CD4-positive, CD25-positive, alpha-beta regulatory T cell (primary cell): ENCODE measurements at places on chromosomes 13 and 19.

DNA sequence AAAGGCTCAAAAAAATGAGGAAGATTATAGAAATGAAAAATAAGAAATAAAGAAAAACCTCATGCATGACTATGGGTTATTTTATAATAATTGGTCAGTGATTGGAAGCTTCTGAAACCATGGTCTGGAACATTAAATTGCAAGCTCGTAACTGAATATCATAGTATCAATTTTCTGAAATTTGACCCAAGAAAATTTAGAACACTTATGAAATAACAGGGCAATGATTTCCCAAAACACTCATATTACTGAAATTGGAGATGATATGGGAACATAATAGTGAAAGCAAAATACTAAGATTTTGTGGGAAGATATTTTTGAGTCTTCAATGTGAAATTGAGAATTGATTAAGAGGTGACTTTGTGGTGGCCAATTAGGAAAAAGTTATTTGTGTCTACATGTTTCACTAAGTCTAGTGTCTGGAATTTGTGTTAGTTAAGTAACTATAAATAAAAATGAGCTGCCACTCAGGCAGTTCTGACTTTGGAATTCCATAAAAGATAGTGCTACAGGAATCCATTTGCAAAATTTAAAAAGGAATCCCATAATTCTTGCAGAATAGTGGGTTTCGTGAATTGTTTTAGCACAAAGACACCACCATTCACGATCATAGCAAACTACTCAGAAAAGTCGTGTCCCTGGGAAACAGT lies 603.0 kb downstream of the LMO7 start:
- no peaks in the 10 kb centered on the region for H3K27me3 ChIP-seq
- no peaks in the 10 kb centered on the region for H3K4me1 ChIP-seq
- H3K36me3 ChIP-seq: no peaks in the 10 kb centered on the region
- no peak overlapping the region for H3K27ac ChIP-seq
- no peak overlapping the region for H3K4me3 ChIP-seq

- no peak overlapping the region for H3K4me3 ChIP-seq
- no peaks in the 10 kb centered on the region for H3K4me1 ChIP-seq
- no peaks in the 10 kb centered on the region for H3K36me3 ChIP-seq
- H3K27ac ChIP-seq: no peak overlapping the region
- no peaks in the 10 kb centered on the region for H3K27me3 ChIP-seq
Measured at GRCh38 chr19:54967611-54968010, 1.4 kb downstream of the NLRP2 start.

- H3K27me3 ChIP-seq: no peaks in the 10 kb centered on the region
- H3K36me3 ChIP-seq: peaks cover 3% of the 10 kb centered on the region
- DNase-seq: no peak
- no peak overlapping the region for H3K27ac ChIP-seq
- no peak overlapping the region for H3K4me3 ChIP-seq
Measured at GRCh38 chr19:17236811-17237543, 8.7 kb downstream of the NR2F6 start.

- DNase-seq: no peak
- no peaks in the 10 kb centered on the region for H3K36me3 ChIP-seq
- no peak overlapping the region for H3K4me3 ChIP-seq
- H3K27ac ChIP-seq: no peak overlapping the region
- no peaks in the 10 kb centered on the region for H3K4me1 ChIP-seq
- H3K27me3 ChIP-seq: no peaks in the 10 kb centered on the region
Measured at GRCh38 chr19:54282686-54283470, 2.0 kb upstream of the LILRB2 start.

DNA sequence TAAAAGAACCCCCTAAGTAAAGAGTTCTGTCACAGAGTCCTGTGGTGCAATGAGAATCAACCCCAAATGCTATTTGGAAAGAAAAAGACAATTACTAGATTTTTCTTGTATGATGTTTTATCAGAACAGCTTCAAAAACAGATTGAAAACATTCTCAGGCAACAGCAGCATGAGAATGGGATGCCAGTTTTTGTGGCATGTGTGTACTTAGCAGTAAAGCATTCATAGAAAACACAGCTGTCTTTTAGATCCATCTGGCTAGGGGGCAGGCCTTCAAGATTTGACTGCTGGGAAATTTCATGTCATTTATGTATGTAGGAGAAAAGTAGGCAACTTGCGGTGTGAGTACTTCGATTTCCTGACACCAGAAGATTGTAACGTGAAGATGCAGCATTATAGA lies 170.5 kb upstream of the HTR2A start:
- no peaks in the 10 kb centered on the region for H3K4me1 ChIP-seq
- H3K4me3 ChIP-seq: no peak overlapping the region
- DNase-seq: no peak
- no peaks in the 10 kb centered on the region for H3K36me3 ChIP-seq
- H3K27me3 ChIP-seq: no peaks in the 10 kb centered on the region
- no peak overlapping the region for H3K27ac ChIP-seq

- H3K4me3 ChIP-seq: no peak overlapping the region
- no peaks in the 10 kb centered on the region for H3K27me3 ChIP-seq
- no peaks in the 10 kb centered on the region for H3K36me3 ChIP-seq
- no peak for DNase-seq
- H3K27ac ChIP-seq: no peak overlapping the region
- no peaks in the 10 kb centered on the region for H3K4me1 ChIP-seq
Measured at GRCh38 chr13:37868691-37869505, 674 bp downstream of the TRPC4 start.

DNA sequence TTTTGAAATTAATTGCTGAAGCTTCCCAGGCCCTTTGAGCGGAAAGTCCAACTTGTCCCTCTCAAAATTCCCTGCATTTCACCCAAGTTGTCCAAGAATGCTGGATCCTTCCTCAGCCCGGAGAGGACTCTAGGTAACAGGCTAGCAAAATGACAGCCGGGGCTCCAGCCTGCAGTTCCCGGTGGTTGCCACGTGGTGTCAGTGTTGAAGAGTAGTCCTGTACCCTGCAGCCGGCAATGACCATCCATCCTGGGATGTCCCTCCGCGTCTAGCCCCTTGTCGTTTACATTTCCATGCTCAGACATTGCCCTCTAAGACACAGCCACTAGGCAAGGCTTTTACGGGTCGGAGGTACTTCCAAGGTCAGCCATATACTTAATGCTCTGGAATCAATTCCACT lies 31.4 kb upstream of the MTIF3 start:
- peak; percentile 26 for DNase-seq
- H3K36me3 ChIP-seq: no peaks in the 10 kb centered on the region
- H3K4me1 ChIP-seq: peaks cover 19% of the 10 kb centered on the region
- H3K4me3 ChIP-seq: no peak overlapping the region

DNA sequence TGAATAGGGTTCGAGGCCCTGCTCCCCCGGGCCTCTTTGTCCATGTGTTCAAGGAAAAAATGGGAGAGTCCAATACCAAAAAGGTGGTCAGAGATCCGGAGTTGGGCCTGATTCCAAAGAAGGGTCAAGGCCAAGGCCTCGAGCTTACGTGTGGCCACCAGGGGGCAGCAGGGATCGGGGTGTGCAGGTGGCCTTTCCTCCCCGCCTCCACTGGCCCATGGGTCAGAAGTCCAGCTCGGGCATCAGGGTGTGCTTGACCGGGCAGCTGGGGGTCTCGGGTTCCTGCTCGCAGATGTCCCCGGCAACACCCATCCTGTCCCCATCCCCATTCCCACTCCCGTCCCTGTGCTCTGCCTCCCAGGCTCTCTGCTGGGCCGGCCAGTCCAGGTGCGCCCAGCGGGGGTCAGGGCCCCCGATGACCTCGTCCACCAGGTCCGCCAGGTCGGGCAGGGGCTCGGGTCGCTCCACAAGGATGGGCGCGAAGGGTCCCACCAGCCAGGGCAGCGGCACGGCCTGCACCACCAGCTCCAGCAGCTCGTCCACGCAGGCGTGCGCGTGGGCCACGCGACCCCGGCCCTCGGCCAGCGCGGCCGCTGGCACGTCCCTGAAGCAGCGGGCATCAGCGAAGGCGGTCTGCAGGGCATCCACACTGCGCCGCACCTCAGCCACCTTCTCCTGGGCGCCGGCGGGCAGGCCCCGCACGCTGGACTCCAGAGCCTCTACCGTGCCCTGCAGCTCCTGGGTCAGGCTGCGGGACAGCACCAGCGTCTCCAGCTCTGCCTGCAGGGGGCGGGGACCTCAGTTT lies 5.2 kb upstream of the PLIN4 start:
- H3K4me3 ChIP-seq: no peak overlapping the region
- H3K27me3 ChIP-seq: no peaks in the 10 kb centered on the region
- no peak for DNase-seq
- no peaks in the 10 kb centered on the region for H3K36me3 ChIP-seq

DNA sequence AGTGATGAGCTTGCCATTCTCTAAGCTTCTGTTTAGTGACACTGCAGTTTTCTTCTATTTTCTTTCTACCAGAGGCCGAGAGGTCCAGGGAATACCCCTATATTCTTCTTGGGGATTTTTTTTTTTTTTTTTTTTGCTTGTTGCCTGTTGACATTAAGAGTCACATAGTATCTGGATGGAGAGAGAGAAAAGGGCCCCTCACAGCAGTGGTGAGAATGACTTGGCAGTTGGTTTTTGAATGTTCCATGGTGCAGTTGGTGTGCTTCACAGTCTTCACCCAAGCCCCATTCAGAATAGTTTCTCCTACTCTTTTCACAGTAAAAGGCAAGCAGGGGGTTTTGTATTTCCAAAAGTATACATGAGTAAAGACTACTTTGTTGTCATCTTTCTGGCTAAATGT lies 577.9 kb downstream of the LMO7 start:
- no peak overlapping the region for H3K27ac ChIP-seq
- no peaks in the 10 kb centered on the region for H3K4me1 ChIP-seq
- no peak overlapping the region for H3K4me3 ChIP-seq
- DNase-seq: no peak
- no peaks in the 10 kb centered on the region for H3K36me3 ChIP-seq
- no peaks in the 10 kb centered on the region for H3K27me3 ChIP-seq
